AG20443 (cell line): ENCODE measurements at places on chromosomes 2 and 18.
A peak's percentile ranks its signal among the peaks of the same experiment; 100 is the strongest.

- DNase-seq: peak; percentile 14
These were observed 192.0 kb downstream of the ALK start for GRCh38 chr2:29729401-29729800.

GRCh38 chr18:79377187-79377891 is 18.4 kb upstream of the NFATC1 start:
- DNase-seq: no peak

DNA sequence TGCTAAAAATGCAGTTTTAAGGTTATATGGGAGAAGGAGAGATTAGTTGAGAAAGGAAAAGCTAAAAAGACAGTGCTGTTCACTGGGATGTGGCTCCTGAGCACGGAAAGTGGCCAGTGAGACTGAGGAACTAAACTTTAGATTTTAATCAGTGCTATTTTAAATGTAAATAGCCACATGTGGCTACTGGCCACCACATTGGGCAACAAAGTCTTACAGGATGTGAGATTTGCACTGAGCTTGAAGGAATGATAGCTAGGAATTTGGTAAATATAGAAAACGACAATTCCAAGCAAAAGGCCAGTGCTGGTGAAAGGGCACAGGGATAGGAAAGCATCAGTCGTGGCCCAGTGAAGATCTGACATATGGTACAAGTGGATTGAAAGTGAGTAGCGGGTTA is 14.1 kb upstream of the SP5 start:
- no peak for DNase-seq

- DNase-seq: peak; percentile 25
These were observed 253.9 kb downstream of the AGAP1 start for GRCh38 chr2:235747786-235748091.

- no peak for DNase-seq
These were observed 2.5 kb upstream of the PLA2R1 start for GRCh38 chr2:160064916-160065315.

- no peak for DNase-seq
These were observed 190.8 kb downstream of the FTCDNL1 start for GRCh38 chr2:199660167-199660566.

GRCh38 chr18:46333431-46334135 is 229.4 kb downstream of the HAUS1 start:
- peak; percentile 45 for DNase-seq

DNA sequence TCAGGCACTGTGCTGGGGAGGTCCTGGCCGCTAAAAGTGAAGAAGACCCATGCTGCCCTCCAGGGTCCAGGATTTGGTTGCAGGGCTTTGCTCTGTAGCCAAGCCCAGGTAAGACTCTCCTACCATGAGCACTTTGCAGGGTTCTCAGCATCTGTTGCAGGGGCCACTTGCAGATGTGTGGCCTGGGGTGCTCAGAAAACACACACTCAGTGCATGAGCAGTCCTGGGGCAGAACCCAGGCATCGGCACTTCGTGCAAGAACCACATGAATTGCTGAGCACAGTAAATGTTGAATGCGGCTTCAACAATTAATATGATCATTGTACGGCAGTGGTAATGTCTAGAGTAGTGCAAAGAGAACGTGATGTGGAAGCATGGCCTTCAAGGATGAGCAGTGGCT is 98.5 kb upstream of the SMIM21 start:
- DNase-seq: no peak

DNA sequence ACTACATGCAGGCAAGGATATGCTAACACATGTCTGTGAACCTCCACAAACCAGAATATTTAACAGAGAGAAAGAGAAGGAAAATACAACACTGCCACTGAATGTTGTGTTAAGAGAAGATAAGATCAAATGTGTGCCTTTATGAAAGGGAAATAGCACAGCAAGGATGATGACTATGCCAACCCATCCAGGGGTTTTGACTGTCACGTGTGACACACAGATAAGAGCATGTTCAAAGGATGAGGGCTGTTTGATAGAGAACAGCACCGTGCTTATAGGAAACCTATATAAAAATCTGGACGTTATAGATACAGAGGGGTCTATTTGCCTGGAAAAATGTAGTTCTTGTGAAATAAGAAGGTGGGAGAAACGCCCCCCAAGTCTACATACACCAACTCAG is 911.8 kb downstream of the CPS1 start:
- no peak for DNase-seq

- no peak for DNase-seq
These were observed 554.1 kb upstream of the SETBP1 start for GRCh38 chr18:44126598-44126997.

- no peak for DNase-seq
These were observed 216.5 kb upstream of the NRP2 start for GRCh38 chr2:205465791-205466190.

- DNase-seq: no peak
These were observed 17.3 kb upstream of the FHL2 start for GRCh38 chr2:105416156-105416555.

DNA sequence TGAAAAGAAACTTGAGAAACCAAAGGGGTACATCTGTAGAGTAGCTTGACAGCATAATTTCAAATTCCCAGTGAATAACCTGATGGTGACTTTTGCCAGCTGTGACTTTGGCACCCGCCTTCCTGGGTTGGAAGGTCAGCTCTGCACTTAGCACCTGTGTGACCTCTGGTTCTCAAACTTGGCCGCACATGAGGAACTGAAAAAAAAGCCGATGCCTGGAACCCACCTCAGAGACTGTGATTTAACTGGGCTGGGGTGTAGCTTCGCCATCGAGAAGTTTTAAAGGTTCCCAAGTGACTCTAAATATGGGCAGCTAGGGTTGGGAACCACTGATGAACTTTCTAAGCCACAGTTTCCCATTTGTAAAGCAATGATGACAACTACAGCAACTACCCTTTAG is 6.5 kb downstream of the EFEMP1 start:
- DNase-seq: no peak

GRCh38 chr2:210553373-210553772 is 3.0 kb upstream of the CPS1 start:
- peak; percentile 11 for DNase-seq
